Parietal lobe (tissue), 2 donors: ENCODE measurements at places on chromosomes 1 and 21. TPM values are rescaled to one million over a fixed set of nuclear protein-coding genes. Genes with fewer than 3 reads are reported as not detected.

SPRR3 gene
- not detected for total RNA-seq

PALMD gene
- 49.1 TPM for total RNA-seq

CORT gene
- 3.8 TPM for total RNA-seq

CFHR5 gene
- not detected for total RNA-seq

GLIS1 gene
- total RNA-seq, result not detected

PRAMEF8 gene
- total RNA-seq, result not detected

OR2M4 gene
- total RNA-seq, result 0.31 TPM

C4BPB gene
- total RNA-seq, result not detected
